ENCODE measurements at places on chromosomes 4 and X. TPM values are rescaled to one million over a fixed set of nuclear protein-coding genes. Genes with fewer than 3 reads are reported as not detected.

- no peak overlapping the region for H3K4me3 ChIP-seq
- H3K4me1 ChIP-seq, result no peaks in the 10 kb centered on the region
- DNase-seq, result no peak
- no peaks in the 10 kb centered on the region for H3K27me3 ChIP-seq
Observed at GRCh38 chrX:29662759-29663503, 552.4 kb upstream of the MAGEB2 start.

Gene SSX4B
- total RNA-seq, result not detected

Gene PHF8
- 42.5 TPM for total RNA-seq

Gene HELQ
- total RNA-seq, result 17.8 TPM

GRCh38 chr4:184885602-184886001 lies 59.8 kb upstream of the ACSL1 start:
- H3K4me1 ChIP-seq, result no peaks in the 10 kb centered on the region
- no peak for DNase-seq
- no peak overlapping the region for H3K27ac ChIP-seq
- no peak overlapping the region for H3K4me3 ChIP-seq
- H3K27me3 ChIP-seq, result peaks cover 8% of the 10 kb centered on the region

DNA sequence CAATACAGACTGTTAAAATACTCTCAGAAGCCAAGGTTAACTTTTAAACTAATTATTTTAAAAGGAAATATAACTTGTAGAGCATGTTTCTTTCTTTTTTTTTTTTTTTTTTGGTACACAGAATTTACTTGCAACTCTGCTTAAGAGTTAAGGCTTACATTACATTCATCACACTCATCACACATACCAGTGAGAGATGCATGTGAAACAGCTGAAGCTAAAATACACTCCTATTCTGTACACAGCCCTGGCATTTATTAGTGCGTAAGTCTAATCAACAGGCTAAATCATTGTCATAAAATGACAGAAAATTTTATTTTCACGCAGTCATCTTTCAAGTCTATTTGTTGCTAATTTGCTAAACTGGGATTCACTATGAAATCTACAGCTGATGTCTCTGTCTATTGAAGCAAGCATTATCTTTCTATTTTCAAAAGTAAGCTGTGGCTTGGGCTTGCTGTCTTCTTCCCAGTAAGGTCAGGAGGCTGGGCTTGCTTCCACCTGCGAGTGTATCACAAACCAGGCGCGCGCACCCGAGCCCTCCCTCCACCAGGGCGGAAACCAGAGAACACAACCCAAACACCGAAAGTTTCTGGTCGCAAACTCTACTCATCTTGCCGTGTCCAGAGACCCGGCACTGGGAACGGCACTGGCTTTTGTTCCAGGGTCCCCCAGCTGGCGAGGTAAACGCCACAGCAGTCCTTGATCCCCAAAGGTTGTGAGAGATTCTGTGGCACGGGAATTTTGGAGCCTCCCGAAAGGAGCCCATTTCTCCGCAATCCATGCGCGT lies 3.9 kb downstream of the MAML3 start:
- peaks cover 33% of the 10 kb centered on the region for H3K4me1 ChIP-seq
- H3K27ac ChIP-seq, result peak overlapping the region; percentile 78
- peaks cover 62% of the 10 kb centered on the region for H3K27me3 ChIP-seq
- peak; percentile 71 for DNase-seq

Gene ADH1C
- total RNA-seq, result not detected

DNA sequence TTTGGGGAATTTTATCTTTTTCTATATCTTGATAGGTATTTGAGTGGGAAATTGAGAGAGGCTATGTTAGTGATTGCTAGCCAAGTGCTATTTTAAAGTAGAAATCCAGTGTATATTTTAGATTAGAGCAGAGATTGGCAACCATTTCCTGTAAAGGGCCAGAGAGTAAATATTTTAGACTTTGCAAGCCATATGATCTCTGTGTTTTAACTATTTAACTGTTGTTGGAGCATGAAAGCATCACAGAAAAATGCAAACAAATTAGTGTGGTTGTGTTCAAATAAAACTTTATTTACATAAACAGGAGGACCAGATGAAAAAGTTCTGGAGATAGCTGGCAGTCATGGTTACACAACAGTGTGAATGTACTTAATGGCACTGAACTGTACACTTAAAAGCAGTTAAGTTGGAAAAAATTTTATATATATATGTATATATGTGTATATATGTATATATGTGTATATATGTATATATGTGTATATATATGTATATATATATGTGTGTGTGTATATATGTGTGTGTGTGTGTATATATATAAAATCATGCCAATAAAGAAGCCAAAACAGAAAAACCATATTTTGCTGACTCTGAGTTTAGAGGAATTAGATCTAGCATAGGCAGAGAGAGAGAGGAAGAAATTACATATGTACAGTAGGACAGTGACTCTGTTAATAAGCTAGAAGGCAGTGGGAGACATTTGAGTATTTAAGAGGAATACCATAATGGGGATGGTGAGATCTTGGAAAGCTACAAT lies 83.4 kb downstream of the TMEM164 start:
- no peak for DNase-seq
- H3K27me3 ChIP-seq, result no peaks in the 10 kb centered on the region
- no peak overlapping the region for H3K4me3 ChIP-seq

Gene UBA6
- total RNA-seq, result 116 TPM

DNA sequence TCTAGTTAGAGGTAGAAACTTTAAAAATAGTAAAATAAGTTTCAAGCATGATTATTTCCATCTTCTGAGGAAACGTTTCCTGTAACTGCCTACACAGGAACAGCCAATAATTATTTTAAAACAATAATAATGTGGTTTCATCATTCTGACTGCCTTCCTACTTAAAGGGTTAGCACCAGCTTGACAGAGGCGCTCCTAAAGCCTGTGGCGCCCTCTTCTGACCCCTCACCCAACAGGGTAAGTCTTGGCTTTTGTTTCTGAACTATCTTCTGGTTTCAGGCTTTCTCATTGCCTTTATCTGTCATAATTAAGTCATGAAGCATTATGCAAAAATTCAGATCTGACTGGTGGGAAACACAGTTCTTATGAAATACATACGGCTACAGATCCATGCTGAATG lies 96.7 kb downstream of the ITM2A start:
- no peaks in the 10 kb centered on the region for H3K36me3 ChIP-seq
- no peaks in the 10 kb centered on the region for H3K27me3 ChIP-seq
- H3K4me3 ChIP-seq, result no peak overlapping the region
- peaks cover 40% of the 10 kb centered on the region for H3K4me1 ChIP-seq
- DNase-seq, result peak; percentile 77

GRCh38 chr4:148025981-148026380 lies 294.1 kb downstream of the ARHGAP10 start:
- peaks cover 9% of the 10 kb centered on the region for H3K36me3 ChIP-seq
- H3K4me3 ChIP-seq, result no peak overlapping the region
- no peaks in the 10 kb centered on the region for H3K4me1 ChIP-seq
- no peaks in the 10 kb centered on the region for H3K27me3 ChIP-seq
- DNase-seq, result no peak

GRCh38 chrX:103552236-103552635 lies 32.9 kb upstream of the RAB40A start:
- peaks cover 4% of the 10 kb centered on the region for H3K4me1 ChIP-seq
- no peak overlapping the region for H3K4me3 ChIP-seq
- no peak for DNase-seq
- H3K27ac ChIP-seq, result no peak overlapping the region
- no peaks in the 10 kb centered on the region for H3K27me3 ChIP-seq

DNA sequence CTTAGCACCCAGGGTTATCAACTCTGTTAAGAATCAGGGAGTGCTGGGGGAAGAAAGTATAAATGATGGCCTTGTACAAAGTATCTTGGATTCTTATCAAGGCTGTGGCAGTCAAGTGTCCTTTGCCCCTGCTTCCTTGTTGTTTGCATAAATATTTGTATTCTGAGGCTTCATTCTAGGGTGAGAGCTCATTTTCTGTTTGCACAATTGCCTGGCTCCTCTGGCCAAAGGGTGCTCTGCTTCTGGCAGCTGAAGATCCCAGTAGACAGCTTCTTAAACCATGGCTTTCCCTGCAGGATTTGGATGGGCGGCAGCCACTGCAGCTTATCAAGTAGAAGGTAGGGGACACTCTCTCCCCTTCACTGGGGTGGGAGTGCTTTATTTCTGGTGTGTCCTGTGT lies at the start of gene GBA3:
GBA3 (plus strand) TSS at position 202 of the 400 bp plus-strand sequence.
- DNase-seq, result no peak
- no peak within 1 kb of the TSS for H3K4me3 ChIP-seq
- no peaks in the 10 kb centered on the region for H3K4me1 ChIP-seq
- H3K27ac ChIP-seq, result no peak within 1 kb of the TSS
- no peaks in the 10 kb centered on the region for H3K27me3 ChIP-seq
- no peaks in the 10 kb centered on the region for H3K36me3 ChIP-seq

Gene SHROOM2
- not detected for total RNA-seq

Gene KLHL4
- total RNA-seq, result 0.08 TPM

DNA sequence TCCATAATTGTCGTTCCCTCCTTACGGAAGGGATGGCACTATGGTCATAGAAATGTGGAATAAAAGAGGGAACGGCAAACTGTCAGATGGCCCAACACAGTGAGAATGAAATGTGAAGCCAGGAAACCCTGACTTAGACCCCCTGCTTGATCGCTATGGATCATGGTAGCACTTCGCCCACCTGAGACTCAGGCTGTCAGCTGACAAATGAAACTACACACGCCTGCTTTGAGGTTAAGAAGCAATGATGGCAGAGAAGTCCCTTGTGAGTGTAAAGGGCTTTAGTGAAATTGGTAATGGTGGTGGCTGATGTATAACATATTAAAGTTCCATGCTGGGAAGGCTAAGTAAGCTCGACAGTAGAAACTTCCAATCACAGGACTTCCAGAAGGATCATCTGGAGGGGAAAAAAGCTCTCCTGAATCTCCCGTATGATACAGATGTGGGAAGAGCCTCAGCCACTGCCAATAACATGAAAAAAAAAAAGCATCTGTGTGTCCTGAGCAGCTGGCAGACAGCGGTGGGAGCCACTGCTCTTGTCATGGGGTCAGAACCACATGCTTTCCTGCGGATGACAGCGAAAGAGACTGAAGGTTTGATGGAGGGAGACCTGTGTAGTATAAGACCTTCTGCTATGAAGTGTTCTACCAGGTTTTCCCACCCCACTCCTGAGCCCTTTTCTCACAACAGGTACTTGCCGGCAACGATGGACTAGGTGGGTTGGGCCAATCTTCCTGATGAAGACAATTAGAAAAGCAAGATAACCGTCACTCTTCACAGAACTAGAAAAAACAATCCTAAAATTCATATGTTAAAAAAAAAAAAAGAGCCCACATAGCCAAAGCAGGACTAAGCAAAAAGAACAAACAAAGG lies 107.6 kb downstream of the AFAP1 start:
- peaks cover 56% of the 10 kb centered on the region for H3K4me1 ChIP-seq
- DNase-seq, result no peak
- peaks cover 6% of the 10 kb centered on the region for H3K27me3 ChIP-seq
- no peak overlapping the region for H3K4me3 ChIP-seq
- H3K36me3 ChIP-seq, result peaks cover 27% of the 10 kb centered on the region

GRCh38 chr4:2446656-2447564 lies 22.0 kb upstream of the RNF4 start:
- no peak overlapping the region for H3K4me3 ChIP-seq
- H3K4me1 ChIP-seq, result no peaks in the 10 kb centered on the region
- no peak for DNase-seq
- peaks cover 2% of the 10 kb centered on the region for H3K27me3 ChIP-seq
- no peak overlapping the region for H3K27ac ChIP-seq

Gene MAGEC2
- total RNA-seq, result not detected

DNA sequence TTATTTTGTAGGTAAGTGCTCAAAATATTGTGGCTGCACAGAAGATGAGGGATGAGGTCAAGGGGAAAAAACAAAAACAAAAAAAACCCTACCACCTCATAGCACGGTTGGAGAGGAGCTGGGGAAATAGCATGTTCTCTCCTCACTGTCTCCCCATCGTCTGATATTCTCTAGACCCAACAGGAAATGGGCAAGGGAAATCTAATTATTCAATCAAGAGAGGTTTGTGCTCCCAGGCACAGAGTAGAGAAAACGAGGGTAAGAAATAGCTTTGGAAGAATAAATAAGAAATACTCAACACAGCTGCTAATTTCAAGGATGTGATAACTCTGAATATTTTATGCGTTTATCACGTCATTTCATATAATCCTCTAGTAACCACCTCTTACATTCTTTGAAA lies 619.2 kb upstream of the GNPDA2 start:
- no peaks in the 10 kb centered on the region for H3K27me3 ChIP-seq
- H3K27ac ChIP-seq, result no peak overlapping the region
- H3K4me3 ChIP-seq, result no peak overlapping the region

GRCh38 chr4:94426783-94427182 lies 25.0 kb upstream of the PDLIM5 start:
- DNase-seq, result no peak
- H3K27me3 ChIP-seq, result peaks cover 19% of the 10 kb centered on the region
- no peak overlapping the region for H3K4me3 ChIP-seq
- H3K36me3 ChIP-seq, result no peaks in the 10 kb centered on the region
- H3K4me1 ChIP-seq, result no peaks in the 10 kb centered on the region

GRCh38 chr4:1557221-1557597 lies 126.9 kb downstream of the FAM53A start:
- no peaks in the 10 kb centered on the region for H3K4me1 ChIP-seq
- no peak for DNase-seq
- H3K27me3 ChIP-seq, result peaks cover 4% of the 10 kb centered on the region
- no peak overlapping the region for H3K4me3 ChIP-seq
- H3K36me3 ChIP-seq, result no peaks in the 10 kb centered on the region

DNA sequence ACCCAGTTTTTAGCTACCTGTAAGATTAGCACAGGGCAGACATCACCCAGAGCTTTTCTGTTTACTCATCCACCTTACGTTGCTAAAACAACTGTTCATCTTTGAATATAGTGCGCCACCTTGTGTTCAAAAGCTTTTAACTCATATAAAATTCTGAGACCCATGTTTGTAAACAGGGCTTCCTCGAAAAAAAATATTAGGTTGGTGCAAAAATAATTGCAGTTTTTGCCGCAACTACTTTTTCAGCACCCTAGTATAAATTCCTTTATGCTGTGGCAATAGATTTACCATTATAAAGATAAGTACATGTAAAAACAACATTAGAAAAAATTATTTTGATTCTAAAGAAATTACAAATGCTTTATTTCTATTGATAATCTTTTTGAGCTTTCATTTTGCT lies 147.9 kb downstream of the LRBA start:
- H3K4me1 ChIP-seq, result no peaks in the 10 kb centered on the region
- no peak overlapping the region for H3K27ac ChIP-seq
- H3K4me3 ChIP-seq, result no peak overlapping the region
- peaks cover 8% of the 10 kb centered on the region for H3K36me3 ChIP-seq
- DNase-seq, result no peak

DNA sequence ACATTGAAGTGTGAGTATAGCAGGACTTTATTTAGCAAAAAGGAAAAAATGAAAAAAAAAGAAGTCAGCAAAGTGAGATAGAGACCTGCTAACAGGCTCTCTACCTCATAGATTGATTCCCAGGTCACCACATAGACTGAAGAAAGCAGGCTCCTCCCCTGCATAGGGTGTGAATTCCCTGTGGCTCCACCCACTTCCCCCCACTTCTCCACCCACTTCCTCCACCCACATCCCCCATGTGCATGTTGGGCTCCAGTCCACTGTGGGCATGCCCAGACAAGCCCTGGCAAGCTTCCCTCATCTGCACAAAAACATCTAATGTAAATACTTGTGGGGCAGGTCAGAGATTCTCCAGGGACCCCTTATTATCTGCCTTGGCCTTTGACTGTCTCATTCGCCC lies 97.8 kb downstream of the TMEM47 start:
- H3K4me1 ChIP-seq, result no peaks in the 10 kb centered on the region
- H3K27me3 ChIP-seq, result no peaks in the 10 kb centered on the region
- H3K36me3 ChIP-seq, result no peaks in the 10 kb centered on the region
- H3K4me3 ChIP-seq, result no peak overlapping the region

All from activated CD4-positive, alpha-beta memory T cell treated with anti-CD3 and anti-CD28 coated beads, Interleukin-2, amount 10 ng/mL, durations not matched to agents 7 days and 5 days (primary cell).